Suprapubic skin (tissue), 4 donors: ENCODE measurements at places on chromosomes 4 and X.

DNA sequence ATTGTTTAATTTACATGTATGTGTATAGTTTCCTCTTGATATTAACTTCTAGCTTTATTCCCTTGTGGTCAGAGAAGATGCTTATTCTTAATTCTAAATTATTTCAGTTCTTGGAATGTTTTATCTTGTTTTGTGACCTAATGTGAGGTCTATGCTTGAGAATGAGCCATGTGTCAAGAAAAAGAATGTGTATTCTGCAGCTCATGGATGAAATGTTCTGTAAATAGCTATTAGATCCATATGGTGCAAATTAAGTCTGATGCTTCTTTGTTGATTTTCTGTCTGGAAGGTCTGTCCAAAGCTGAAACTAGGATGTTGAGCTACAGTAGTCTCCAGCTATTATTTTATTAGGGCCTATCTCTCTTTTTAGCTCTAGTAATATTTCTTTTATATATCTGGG lies 187.3 kb upstream of the RASGEF1B start:
- no peak for DNase-seq
- H3K27ac ChIP-seq, result no peak overlapping the region

GRCh38 chr4:87035881-87036509 lies 101.2 kb downstream of the AFF1 start:
- peak overlapping the region; percentile 72 for H3K27ac ChIP-seq
- H3K27me3 ChIP-seq, result no peaks in the 10 kb centered on the region
- DNase-seq, result no peak

DNA sequence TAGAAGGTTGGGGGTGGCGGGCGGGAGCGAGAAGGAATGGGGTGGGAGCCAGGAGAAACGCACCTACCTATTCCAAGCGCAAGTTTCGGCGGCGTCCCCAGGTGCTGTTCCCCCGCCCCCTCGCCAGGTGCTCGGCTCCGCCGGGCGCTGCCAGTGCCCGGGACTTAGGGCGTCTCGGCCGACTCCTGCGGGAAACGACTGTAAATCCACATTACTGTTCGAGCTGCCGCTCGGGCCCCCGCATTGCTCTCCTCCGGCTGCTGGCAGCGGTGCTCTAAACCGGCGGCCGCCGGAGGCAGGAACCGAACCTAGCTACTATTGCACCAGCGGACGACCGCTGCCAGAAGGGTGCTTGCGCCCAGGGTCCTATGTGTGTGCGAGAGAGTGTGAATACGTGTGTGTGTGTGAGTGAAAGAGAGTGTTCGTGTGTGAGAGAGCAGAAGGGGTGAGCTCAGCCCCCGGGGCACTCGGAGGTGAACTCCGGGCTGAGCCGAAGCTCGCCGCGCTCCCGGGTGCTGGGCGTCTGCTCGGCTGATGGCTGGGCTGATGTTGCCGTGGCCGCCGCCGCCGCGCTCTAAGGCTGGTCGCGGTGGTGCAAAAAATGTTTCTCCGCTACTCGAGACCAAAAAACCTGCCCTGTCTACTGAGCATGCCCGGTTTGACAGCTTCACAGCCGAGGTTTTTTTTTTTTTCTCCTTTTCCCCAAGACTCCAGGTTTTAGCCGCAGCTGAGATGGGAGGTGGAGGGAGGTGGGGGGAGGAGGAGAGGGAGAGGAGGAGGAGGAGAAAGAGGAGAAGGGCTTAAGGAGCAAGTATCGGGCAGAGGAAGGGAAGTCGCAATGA lies 115.7 kb upstream of the TEX13C start:
- H3K36me3 ChIP-seq, result no peaks in the 10 kb centered on the region
- no peaks in the 10 kb centered on the region for H3K27me3 ChIP-seq
- peak overlapping the region; percentile 62 for H3K27ac ChIP-seq

DNA sequence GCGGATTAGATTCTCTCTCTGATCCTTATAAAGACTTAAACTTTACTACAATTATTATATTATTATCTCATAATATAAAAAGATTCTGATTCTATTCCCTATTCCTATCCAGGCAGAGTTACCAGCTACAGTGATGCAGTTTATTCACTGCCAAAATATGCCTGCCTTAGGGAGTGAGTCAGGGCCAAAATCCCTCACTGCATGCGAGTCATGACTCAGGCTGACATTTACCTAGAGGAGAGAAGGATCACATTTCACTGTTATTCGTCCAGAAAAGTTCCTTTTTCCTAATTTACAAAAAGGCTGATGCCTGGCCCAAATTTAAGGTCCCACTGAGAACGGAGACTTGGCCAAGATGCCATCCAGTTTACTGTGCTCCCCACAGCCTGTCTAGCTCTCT lies 168.5 kb upstream of the LDB2 start:
- H3K27ac ChIP-seq, result no peak overlapping the region
- H3K27me3 ChIP-seq, result no peaks in the 10 kb centered on the region
- no peak overlapping the region for H3K4me3 ChIP-seq
- no peaks in the 10 kb centered on the region for H3K36me3 ChIP-seq

DNA sequence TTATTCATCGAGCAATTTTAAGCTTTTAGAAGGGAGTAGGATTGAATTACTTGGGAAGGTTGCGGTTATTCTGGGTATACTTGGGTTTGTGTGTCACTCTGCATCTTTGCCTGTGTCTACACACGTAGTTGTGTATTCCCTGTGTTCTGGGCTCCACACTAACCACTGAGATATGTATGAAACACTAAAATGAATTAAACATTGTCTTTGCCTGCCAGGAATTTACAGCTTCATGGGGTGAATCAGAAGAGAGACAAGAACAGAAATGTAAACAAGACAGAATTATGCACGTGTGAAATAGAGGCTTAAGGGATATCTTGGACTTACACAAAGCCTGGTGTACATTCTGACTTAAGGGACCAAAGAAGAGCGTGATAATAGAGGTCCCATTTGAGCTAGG lies 228.5 kb downstream of the AFF2 start:
- no peak overlapping the region for H3K27ac ChIP-seq
- no peaks in the 10 kb centered on the region for H3K4me1 ChIP-seq
- H3K27me3 ChIP-seq, result no peaks in the 10 kb centered on the region
- H3K36me3 ChIP-seq, result no peaks in the 10 kb centered on the region
- DNase-seq, result no peak
- H3K4me3 ChIP-seq, result no peak overlapping the region

- H3K4me1 ChIP-seq, result no peaks in the 10 kb centered on the region
- H3K36me3 ChIP-seq, result peaks cover 36% of the 10 kb centered on the region
- H3K27me3 ChIP-seq, result no peaks in the 10 kb centered on the region
- no peak overlapping the region for H3K27ac ChIP-seq
- no peak for DNase-seq
Observed at GRCh38 chrX:104189837-104190236, 23.6 kb downstream of the FAM199X start.

- no peaks in the 10 kb centered on the region for H3K36me3 ChIP-seq
- no peaks in the 10 kb centered on the region for H3K27me3 ChIP-seq
- H3K4me1 ChIP-seq, result no peaks in the 10 kb centered on the region
- H3K4me3 ChIP-seq, result no peak overlapping the region
- no peak for DNase-seq
- no peak overlapping the region for H3K27ac ChIP-seq
Observed at GRCh38 chr4:19534159-19534558, 717.5 kb upstream of the SLIT2 start.

- no peak for DNase-seq
- H3K4me1 ChIP-seq, result no peaks in the 10 kb centered on the region
- H3K4me3 ChIP-seq, result no peak overlapping the region
- H3K27me3 ChIP-seq, result no peaks in the 10 kb centered on the region
Observed at GRCh38 chr4:112652216-112652615, 15.3 kb downstream of the LARP7 start.

- peaks cover 40% of the 10 kb centered on the region for H3K4me1 ChIP-seq
- peak overlapping the region; percentile 95 for H3K4me3 ChIP-seq
- no peaks in the 10 kb centered on the region for H3K27me3 ChIP-seq
- no peaks in the 10 kb centered on the region for H3K36me3 ChIP-seq
- peak overlapping the region; percentile 80 for H3K27ac ChIP-seq
- peak; percentile 71 for DNase-seq
Observed at GRCh38 chr4:153465615-153466080, 512 bp upstream of the TMEM131L start.

- no peak for DNase-seq
- no peaks in the 10 kb centered on the region for H3K4me1 ChIP-seq
- H3K27ac ChIP-seq, result no peak overlapping the region
- no peaks in the 10 kb centered on the region for H3K36me3 ChIP-seq
Observed at GRCh38 chr4:127491571-127491970, 141.2 kb upstream of the INTU start.

GRCh38 chr4:99437723-99438404 lies 2.7 kb upstream of the ADH7 start:
- no peak overlapping the region for H3K4me3 ChIP-seq
- no peak for DNase-seq
- peaks cover 29% of the 10 kb centered on the region for H3K4me1 ChIP-seq
- peak overlapping the region; percentile 77 for H3K27ac ChIP-seq

DNA sequence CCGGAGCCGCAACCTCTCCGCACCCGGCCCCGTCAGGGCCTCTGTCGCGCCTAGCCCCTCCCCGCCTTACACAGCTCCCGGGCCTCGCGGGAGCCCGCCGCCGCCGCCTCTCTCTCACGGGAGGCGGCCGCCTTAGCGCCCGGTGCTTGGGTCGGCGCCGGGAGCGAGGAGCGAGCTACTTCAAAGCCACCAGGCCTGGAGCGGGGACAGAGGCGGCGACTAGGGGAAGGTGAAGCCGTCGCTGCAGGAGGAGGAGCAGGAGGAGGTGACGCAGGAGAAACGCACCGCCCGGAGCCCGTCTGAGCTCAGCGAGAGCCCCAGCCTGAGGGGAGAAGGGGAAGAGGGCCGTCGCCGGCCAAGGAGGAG lies 250 bp downstream of the USP9X start:
- H3K36me3 ChIP-seq, result no peaks in the 10 kb centered on the region
- H3K27ac ChIP-seq, result peak overlapping the region; percentile 94
- H3K4me3 ChIP-seq, result peak overlapping the region; percentile 83
- H3K4me1 ChIP-seq, result peaks cover 18% of the 10 kb centered on the region

GRCh38 chr4:143282211-143282707 lies 54.4 kb upstream of the GAB1 start:
- H3K36me3 ChIP-seq, result no peaks in the 10 kb centered on the region
- DNase-seq, result no peak
- peaks cover 20% of the 10 kb centered on the region for H3K4me1 ChIP-seq
- no peak overlapping the region for H3K27ac ChIP-seq

- H3K27me3 ChIP-seq, result no peaks in the 10 kb centered on the region
- no peaks in the 10 kb centered on the region for H3K4me1 ChIP-seq
- no peaks in the 10 kb centered on the region for H3K36me3 ChIP-seq
- no peak for DNase-seq
- H3K4me3 ChIP-seq, result no peak overlapping the region
Observed at GRCh38 chr4:108130955-108131354, 37.8 kb downstream of the LEF1 start.

DNA sequence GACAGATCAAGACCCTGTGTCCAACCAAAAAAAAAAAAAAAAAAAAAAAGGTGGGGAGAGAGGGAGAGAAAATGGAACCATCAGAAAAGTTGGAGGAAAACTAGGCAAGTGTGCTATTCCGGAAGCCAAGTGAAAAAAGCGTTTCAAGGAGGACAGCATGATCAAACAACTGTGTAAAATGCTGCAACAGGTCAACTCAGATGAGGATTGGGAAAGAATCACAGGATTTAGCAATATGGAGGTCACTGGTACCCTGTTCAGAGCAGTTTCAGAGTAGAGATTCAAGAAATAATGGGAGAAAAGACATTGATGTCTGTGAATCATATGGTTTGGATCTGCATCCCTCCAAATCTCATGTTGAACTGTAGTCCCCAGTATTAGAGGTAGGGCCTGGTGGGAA lies 47.5 kb downstream of the TIGD4 start:
- H3K4me3 ChIP-seq, result no peak overlapping the region
- H3K4me1 ChIP-seq, result no peaks in the 10 kb centered on the region
- no peaks in the 10 kb centered on the region for H3K36me3 ChIP-seq
- no peak for DNase-seq
- H3K27ac ChIP-seq, result no peak overlapping the region

DNA sequence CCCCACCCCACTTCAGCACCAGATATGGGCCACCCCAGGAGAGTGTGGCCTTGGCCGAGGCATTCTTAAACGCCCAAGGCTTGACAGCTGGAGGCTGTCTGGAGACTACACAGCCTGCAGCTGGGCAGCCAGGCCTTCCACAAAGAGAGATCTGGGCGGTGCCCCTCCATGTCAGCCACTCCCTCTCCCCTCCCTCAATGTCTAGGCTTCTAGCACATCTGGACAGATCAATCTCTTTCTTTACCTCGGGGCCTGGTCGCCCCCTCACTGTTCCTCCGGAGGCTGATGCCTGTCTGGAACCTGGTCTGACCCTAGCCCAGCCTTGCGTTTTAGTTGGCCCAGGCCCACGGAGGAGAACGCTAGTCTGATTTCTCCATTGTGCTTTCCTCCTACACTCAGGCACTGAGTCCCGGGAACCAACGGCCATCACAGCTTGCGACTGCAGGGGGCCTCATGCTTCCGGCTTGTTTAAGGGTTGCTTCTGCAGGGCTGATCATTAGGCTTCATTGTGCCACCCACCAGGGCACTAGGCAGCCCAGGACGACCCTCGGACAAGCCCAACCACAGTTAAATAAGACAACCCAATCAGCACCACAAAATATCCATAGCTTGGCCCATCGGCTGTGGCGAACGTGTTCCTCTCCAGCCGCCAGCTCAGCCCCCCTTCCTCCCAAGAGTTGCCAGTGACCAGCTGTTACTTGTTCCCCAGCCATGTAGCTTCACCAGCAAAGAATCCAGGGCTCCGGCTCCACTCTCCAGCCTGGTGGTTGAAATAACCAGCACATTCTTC lies 200.6 kb downstream of the BCOR start:
- no peak overlapping the region for H3K4me3 ChIP-seq
- H3K4me1 ChIP-seq, result peaks cover 17% of the 10 kb centered on the region
- DNase-seq, result no peak
- no peaks in the 10 kb centered on the region for H3K27me3 ChIP-seq
- H3K27ac ChIP-seq, result no peak overlapping the region

DNA sequence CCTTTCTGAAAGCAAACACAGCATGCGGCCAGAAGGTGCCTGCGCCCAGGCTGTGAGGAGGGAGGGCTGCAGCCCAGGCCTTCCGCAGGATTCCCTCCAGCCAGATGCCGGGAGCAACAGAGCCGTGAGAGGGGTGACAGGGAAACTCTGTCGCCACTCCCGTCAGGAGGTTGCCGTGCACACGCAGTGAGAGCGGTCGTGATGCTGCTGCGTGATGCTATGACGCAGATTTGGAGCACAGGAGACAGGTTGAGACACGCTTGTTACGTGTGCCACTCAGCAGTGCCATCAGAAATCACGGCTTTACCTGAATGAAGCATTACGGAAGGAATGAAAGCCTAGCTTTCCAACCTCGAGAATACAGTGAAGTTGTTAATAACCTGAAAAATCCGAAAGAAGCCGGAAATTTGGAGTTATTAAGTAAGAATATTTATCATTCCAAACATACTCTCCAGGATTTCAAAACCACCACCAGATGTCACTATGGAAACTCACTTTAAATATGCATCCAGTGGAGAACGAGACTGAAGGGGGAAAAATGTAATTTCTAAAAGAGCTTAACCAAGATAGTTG lies 54.4 kb downstream of the FAT1 start:
- H3K27ac ChIP-seq, result no peak overlapping the region
- peaks cover 10% of the 10 kb centered on the region for H3K4me1 ChIP-seq
- no peak for DNase-seq
- H3K36me3 ChIP-seq, result no peaks in the 10 kb centered on the region
- H3K27me3 ChIP-seq, result no peaks in the 10 kb centered on the region
